ENCODE measurements at places on chromosomes 2 and 18.

GRCh38 chr2:7530001-7530400 is 612.8 kb downstream of the RNF144A start:
- no peak for DNase-seq

GRCh38 chr2:63049970-63050333 is 678 bp upstream of the OTX1 start:
- no peak for DNase-seq

DNA sequence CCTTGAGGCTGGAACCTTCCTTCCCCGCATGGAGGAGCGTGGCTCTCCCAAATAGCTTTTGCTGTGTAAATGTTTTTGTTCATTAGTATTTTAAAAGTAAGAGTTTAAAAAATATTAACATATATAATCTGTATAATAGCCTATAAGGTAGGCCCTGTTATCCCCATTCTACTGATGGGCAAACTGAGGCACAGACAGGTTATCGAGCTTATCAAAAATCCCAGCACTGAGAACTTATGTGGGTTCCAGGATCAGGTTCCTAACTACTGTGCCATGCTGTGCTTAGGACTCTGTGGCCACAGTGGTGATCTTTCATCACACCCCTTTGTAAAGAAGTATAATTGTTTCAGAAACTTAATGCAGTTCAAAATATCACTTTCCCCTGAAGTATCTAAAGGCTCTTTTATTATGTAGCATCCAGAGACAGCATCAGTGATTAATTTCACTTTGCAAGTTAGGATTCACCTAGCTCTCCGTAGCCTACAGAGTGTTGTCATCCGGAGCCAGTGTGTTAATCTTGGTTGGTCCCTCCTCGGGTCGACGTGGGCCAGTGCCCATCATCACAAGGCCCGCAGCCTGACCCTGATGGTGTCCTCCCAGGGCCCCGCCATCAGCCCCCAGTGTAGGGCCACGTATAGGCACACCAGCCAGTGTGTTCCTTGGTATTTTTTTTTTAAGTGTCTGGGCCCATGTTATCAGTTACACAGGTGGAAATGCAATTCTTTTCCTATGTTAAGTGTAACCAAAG is 28.7 kb downstream of the CABLES1 start:
- DNase-seq: no peak

- no peak for DNase-seq
These were observed 851.6 kb upstream of the CDH2 start for GRCh38 chr18:29028560-29028959.

- DNase-seq: no peak
These were observed 40.9 kb downstream of the GULP1 start for GRCh38 chr2:188332619-188333018.

DNA sequence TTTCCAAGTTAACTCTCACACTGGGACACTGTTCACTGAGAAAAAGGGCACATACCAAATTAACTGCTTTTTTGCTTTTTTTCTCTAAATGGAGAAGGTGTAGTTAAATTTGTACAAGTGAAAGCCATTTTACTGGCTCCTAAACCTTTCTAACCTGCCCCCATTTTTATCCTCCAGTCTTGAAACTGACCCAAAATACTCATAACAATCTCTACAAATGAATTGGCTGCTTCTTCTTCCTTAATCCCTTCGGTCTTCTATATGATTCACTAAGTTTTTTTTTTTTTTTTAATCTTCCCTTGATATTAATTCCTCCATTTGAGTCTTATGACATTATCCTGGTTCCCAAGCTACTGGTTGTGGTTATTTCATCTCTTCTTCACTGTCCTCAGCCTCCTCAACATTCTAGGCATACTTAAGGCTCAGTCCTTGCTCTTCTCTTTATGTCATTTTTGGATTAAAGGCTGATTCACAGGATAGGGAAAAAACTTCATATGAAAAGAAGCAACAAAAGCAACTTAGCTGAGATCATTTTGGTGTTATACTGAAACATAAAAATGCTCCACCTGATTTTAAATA is 19.8 kb downstream of the ORC2 start:
- no peak for DNase-seq

DNA sequence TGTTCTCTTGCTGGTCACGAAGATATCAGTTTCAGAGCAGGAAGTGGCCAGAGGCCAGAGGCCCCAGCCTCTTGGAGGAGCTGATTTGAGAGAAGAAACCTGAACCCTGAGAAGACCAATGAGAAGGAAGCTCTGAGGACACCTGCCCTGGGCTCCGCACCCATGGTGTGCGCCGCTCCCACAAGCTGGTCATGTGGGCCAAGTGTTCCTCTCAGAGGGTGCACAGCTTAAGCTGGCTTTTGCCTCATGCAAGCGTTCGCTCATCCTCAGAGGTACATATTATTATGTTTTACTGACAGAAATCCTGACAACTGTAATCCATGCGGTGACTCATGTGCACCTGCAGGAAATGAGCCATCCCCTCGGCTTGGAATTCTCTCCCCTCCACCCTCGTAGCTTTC is 316.1 kb upstream of the MYT1L start:
- DNase-seq: no peak

GRCh38 chr2:222833410-222833809 is 27.4 kb upstream of the ACSL3 start:
- no peak for DNase-seq

DNA sequence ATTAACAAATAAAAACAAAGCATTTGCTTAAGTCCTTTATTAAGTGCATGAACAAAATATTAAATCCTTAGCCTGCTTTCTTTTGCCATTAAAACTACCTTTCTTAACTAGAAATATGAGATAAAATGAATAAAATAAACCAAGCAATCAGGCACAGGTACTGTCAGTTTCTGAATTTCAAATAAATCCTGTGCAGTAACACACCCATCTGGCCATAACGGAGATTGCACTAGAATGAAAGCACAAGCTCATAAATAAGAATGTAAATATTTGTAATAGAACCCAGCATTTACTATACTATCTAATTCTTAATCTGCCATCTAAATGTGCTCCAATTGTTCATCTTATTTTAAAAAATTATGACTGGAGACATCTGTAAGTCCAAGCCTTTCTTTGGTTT is 31.9 kb downstream of the PRKRA start:
- DNase-seq: no peak

DNA sequence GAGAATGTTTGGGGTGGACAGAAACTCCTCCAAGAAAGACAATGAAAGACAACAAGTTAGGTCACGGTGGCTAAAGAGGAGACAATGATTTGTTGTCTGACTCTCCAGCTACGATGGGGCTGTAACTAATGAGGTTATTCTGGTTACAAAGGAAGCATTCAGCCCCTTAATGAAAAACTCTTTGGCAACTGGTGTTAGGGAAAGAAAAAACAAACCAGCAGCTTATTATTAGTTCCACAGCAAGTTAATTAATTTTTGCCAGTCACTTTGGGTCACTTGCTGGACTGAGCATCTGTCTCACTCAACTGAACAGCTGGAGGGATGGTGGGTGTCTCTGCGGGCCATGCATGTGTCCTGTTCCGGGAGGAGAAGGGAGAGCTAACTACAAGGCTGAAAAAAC is 263.7 kb downstream of the ALK start:
- no peak for DNase-seq

- no peak for DNase-seq
These were observed 386.2 kb upstream of the TNP1 start for GRCh38 chr2:217246108-217246507.

DNA sequence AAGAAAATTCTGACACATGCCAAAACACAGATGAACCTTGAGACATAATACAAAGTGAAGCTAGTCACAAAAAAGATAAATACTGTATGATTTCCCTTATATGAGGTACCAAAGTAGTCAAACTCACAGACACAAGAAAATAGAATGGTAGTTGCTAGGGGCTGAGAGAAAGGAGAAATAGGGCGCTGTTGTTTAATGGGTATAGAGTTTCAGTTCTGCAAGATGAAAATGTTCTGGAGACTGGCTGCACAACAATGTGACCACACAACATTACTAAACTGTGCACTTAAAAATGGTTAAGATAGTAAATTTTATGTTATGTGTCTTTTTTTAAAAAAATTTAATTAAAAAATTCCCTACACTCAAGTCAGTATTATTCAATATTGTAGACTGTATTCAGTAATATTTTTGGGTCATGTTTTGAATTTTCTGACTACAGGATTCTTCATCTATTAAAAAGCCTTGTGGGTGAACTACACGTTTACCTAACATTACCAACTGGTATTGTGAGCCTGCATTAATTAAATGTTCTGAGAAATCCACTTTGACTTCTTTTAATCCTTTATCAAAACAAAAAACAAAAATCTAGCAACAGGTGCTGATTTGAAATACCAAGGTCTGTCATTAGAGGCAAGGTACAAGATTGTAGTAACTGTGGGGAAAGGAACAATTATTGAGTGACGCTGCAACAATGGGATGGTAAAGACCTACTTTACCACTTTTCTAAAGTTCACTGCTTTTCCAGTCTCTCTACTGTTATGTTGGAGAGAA is 140.8 kb upstream of the ZFP36L2 start:
- DNase-seq: no peak

Measured in activated T-helper 1 cell treated with anti-CD3 and anti-CD28 coated beads, Interleukin-2, amount 50 U/mL, for 16 hours (primary cell).